ENCODE measurements at places on chromosomes 12 and 14.
A peak's percentile ranks its signal among the peaks of the same experiment; 100 is the strongest.

GRCh38 chr14:89085737-89086382 lies 261.4 kb downstream of the TTC8 start:
- no peak for DNase-seq

- no peak for DNase-seq
Measured at GRCh38 chr12:7642287-7642686, 23.4 kb downstream of the APOBEC1 start.

GRCh38 chr12:7793211-7793610 lies 4.0 kb downstream of the NANOG start:
- DNase-seq = no peak

GRCh38 chr14:70770490-70770889 lies 38.8 kb downstream of the MAP3K9 start:
- DNase-seq = no peak

GRCh38 chr12:104384141-104384880 lies 72.4 kb upstream of the CHST11 start:
- DNase-seq = peak; percentile 33

DNA sequence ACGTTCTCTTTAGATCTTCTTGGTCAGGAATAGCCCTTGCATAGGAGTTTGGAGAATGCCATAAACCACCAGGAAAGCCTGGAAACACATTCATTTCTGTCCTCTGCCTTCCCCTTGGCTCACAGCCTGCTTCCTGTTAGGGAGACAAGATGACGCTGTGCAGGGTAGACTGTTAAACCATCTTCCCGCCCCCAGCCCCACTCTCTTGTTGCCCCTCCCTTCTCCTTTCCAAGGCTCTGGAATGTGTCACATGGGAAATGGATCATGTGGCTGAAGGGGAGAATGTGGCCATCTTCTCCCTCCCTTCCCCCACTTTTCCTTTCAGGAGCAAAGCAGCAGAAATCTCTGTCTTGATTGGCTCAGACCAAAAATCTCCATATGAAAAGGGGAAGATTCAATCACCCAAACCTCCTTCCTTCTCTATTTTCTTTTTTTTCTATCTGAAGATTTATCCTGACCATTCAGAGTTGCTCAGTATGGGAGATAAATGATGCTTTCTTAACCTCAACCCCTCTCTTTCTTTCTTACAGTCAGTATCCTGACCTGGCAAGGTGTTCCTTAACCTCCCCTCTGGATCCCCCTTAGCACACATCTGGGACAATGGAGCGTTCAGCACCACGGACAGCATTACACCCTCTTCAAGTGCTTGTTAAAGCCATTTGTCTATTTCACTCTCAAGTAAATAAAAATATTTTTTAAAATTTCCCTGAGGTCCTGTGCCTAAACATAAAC lies 11.4 kb downstream of the GPR19 start:
- peak; percentile 55 for DNase-seq

DNA sequence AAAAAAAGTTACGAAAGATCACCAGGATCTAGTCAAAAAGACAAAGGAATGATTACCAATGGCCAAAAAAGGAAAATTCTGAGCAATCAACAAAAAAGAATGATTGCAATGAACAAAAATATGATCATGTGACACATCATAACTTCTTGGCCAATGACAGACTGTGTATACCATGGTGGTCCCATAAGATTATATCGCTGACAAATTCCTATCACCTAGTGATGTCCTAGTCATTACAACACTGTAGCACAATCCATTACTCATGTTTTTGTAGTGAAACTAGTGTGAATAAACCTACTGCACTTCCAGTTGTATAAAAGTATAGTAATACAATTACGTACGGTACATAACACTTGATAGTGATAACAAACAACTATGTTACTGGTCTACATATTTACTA lies 12.3 kb downstream of the SEL1L start:
- no peak for DNase-seq

DNA sequence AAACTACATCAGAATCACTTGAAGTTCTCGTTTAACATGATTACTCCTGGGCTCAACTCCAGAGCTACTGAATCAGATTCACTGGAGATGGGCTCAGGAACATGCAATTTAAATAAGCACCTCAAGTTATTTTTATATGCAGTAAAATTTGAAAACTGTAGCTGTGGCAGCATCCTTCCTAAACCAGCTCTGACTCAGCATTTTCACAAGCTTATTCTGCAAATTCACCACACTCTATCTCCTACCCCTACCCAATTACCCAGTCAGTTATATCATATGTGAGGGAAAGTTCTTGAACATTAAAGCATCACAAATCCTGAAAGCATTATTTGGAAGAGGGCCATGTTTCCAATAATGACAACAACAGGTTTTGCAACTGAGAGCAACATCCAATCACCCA lies 24.2 kb upstream of the LRRC9 start:
- no peak for DNase-seq

GRCh38 chr12:49369411-49370145 lies 2.3 kb downstream of the SPATS2 start:
- peak; percentile 68 for DNase-seq

- DNase-seq = peak; percentile 71
Measured at GRCh38 chr12:5258498-5258897, 173.4 kb upstream of the NTF3 start.

GRCh38 chr12:34388636-34389377 lies 366.5 kb downstream of the ALG10 start:
- DNase-seq = no peak

DNA sequence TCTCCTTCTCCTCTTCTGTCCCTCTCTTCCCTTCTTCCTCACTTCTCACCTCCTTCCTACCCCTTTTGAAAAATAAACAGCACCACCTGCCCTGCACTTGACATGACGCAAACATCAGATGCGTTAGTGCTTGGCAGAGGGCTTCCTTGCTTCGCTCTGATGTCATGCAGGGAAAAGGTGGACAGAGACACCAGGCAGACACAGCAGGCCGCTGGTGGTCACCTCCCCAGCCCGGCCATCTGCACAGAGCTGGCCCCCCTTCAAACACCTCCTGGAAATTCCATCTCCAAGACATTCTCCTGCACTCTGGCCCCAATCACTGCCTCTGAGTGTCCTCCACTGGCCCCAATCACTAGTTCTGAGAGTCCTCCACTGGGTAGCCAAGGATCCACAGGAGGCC lies 353.6 kb downstream of the MED13L start:
- no peak for DNase-seq

DNA sequence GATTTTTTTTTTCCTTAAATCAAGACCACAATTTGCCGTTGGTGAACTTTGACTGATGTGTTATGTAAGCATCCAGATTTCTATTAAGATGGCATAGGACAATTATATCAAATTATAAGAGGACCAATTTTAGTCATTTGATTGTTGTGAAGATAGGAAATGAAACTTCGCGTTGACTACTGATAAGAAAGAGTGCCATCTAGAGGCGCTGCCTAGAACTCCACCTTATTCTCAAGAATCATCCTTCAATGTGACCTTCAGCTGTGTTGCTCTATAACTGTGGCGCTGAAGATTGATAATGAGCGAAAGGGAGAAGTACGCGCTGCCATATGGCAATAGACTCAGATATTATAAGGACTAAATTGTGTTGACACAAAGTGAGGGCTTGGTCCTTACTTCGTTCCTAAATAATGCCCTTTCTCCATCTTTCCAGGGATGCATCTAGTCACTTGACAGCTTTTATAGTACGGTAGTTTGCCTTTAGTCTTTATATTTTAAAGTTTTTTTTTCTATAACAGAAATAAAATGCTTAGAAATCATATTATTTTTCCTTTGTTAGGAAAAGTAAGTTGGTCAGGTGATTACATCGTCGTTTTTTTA lies 350.8 kb upstream of the STXBP6 start:
- DNase-seq = peak; percentile 32

GRCh38 chr12:9634969-9635754 lies 27.4 kb upstream of the KLRB1 start:
- no peak for DNase-seq

- DNase-seq = peak; percentile 13
Measured at GRCh38 chr14:23008831-23009230, 1.1 kb downstream of the C14orf93 start.

- no peak for DNase-seq
Measured at GRCh38 chr12:105469701-105470100, 139.2 kb downstream of the C12orf75 start.

- peak; percentile 99 for DNase-seq
Measured at GRCh38 chr14:50038398-50039119, 77.8 kb downstream of the VCPKMT start.

- DNase-seq = peak; percentile 4
Measured at GRCh38 chr12:9244894-9245293, 36.7 kb upstream of the PZP start.

GRCh38 chr14:78697341-78697740 lies 527.2 kb downstream of the NRXN3 start:
- DNase-seq = peak; percentile 41

DNA sequence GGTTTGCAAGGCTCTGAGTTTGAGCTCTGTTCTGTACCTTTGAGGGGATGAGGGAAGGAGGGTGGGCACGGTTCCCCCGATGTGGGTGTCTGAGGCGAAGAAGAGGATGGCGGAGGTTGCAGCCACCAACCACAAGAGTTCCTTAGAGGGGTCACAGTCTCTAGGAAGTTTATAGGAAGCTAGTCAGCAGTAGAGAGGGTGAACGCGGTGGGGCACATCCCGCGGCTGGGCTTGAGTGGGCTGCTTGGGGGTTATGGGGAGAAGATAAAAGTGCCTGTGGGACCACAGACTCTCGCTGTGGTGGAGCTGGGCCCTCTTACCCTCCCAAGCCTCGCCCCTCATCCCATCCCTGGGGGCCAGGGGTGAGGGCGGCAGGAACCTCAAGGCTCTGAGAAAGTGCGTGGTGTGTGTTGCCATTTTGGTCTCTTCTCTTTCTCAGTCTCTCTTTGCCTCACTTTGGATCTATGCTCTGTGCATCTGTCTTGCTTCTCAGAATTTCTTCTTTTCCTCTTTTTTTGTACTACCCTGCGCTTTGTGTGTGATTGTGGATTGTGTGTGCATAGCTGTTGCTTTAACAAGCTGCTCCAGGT lies 2.7 kb downstream of the CD4 start:
- DNase-seq = no peak

- no peak for DNase-seq
Measured at GRCh38 chr12:54689034-54689372, 40.8 kb upstream of the DCD start.

DNA sequence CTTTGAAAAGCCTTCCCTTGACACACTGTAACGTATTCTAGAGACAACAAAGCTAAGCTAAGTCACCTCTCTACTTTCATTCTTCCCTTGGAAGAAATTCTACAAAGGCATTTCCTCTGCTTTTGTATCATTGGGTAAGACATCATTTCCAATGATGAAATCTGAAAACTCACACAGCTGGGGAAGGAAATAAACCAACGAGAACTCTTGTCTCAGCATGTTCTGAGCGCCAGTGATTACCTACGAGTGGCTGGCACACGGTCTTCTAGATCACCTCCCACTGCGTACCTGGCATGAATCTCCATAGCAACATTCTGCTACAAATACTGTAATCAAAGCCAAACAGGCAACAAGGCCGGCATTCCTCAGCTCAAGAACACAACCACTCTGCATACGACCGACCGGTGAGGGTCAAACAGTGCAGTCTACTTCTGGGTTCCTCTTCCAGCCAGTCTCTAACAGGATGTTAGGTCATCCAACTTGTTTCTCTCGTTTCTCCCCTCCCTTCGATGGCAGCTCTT lies 7.6 kb downstream of the VPS37B start:
- peak; percentile 67 for DNase-seq

- DNase-seq = no peak
Measured at GRCh38 chr14:57746563-57746962, 119.3 kb downstream of the SLC35F4 start.
